ENCODE measurements at places on chromosomes 13 and 19.

- no peak for DNase-seq
These were observed 1.5 kb downstream of the N4BP2L1 start for GRCh38 chr13:32426191-32426989.

GRCh38 chr13:66482836-66483235, 747.3 kb downstream of the PCDH9 start:
- no peak for DNase-seq

DNA sequence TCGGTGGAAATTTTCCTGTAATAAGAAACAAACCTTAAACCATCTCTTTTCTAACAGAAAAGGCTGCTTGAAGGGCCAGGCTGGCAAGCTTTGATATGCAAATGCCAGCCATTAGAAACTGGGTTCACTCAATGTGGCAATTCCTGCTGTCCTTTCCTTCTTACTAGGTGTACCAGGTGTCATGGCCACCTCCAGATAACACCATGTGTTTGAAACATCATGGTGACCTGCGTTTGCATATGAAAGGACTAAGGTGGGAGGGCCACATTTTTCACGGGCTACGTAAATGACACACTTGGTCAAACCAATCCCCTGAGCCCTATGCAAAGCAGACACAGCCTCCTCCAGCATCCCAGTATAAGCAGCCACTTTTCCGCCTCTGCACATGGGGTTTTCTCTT, 789.1 kb upstream of the SLITRK5 start:
- DNase-seq = no peak

- no peak for DNase-seq
These were observed 2.8 kb upstream of the ZNF600 start for GRCh38 chr19:52789440-52789839.

DNA sequence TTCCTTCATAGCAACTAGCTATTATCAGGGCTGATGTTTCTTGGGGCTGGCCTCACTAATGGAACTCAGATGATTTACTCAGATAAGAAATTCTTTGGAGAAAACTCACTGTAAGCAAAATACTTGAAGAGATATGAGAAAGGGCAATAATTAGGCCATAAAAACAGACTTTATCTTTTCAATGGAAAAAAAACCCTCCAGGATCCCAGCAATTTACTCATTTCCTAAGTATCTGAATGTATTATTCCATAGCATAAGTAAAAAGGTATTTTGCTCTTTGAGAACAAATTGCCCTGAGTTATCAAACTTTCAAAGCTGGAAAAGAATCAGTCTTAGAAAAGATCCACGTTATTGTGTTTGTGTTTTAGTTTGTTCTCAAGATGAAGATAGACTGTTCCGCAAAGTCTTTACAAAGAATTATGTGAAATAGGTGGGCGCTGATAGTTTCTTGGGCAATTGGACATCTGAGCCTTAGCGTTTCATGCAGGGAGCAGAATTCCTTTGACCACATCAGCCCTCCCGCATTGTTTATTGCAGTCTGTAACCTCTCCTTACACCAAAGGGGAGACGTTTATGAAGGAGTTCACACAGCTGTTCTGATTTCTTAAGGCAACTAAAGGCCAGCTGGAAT, 29.1 kb upstream of the CSNK1A1L start:
- DNase-seq = no peak

- no peak for DNase-seq
These were observed 99.5 kb downstream of the SIPA1L3 start for GRCh38 chr19:38006361-38007045.

- DNase-seq = no peak
These were observed at the start of gene CNN2 for GRCh38 chr19:1025960-1026782. Gene CNN2 (plus strand): TSS chr19:1026608. CDS start chr19:1026662, 54 bp downstream.

DNA sequence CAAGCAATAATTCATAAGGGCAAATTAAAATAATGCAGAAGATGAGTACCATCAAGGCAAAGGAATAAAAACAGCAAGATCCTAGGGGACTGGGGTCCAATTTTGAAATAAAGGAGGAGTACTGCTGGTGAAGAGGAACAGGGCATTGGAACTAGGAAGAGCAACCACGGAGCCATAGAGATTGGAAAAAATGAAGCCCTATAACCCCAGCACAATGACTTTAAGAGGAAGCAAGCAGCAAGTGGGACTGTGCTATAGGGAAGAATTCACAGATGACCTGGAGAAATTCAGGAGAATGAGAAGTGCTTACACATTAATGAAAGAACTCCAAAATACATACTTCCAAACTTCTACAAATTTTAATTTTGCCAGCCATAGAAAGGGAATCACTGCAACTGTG, 44.9 kb upstream of the ITM2B start:
- no peak for DNase-seq

DNA sequence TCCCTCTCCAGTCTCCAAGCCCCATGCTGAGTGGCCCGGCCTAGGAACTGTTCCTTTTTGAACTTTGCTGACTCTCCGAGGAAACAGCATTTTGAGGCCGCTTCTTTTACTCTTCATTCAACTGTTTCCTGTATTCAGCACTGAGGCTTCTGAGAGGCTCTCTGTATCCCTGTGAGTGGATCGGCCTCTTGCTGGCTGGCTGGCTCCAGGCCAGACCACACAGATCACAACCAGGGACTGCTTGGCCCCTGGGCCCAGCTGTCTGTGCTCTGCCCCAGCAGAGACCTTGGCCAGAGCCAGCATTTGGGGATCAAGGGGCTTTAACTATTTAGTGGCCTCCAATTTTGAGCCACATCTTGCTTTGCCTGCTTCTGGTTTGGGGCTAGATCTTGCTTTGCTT, 75.6 kb upstream of the KL start:
- no peak for DNase-seq

GRCh38 chr19:3137119-3137518, 1.3 kb downstream of the GNA15 start:
- no peak for DNase-seq

DNA sequence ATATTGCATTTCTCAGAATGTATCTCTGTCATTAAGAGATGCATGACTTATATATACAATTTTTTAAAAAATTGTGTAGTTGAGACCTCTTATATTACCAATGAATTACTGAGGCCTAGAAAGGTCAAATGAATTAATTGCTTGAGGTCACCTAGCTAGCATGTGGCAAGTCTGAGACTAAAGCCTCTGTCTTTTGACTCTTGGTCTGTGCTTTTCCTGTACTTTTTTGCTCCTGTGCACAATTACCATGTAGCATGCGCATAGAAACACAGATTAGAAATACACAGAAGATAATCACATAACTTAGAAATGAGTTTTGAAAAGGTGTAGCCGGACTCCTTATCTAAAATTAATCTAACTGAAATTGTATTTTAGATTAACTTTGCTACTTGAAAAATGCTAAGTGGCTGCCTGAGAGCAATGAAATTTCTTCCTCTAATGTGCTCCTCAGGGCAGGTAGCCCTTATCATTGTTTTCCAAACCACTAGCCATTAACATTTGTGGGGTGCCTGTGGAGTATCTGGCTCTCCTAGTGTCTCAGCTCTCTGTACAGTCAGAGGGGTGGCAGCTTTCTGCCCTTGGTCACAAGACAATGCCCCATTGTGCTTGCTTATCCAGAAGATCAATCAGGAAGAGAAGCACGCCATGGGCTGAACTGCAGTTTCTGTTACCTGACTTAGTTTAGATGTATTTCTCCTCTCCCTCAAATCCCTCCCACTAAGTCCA, 119.6 kb downstream of the RFC3 start:
- no peak for DNase-seq

- no peak for DNase-seq
These were observed 17.4 kb upstream of the AP1M2 start for GRCh38 chr19:10604460-10604980.

DNA sequence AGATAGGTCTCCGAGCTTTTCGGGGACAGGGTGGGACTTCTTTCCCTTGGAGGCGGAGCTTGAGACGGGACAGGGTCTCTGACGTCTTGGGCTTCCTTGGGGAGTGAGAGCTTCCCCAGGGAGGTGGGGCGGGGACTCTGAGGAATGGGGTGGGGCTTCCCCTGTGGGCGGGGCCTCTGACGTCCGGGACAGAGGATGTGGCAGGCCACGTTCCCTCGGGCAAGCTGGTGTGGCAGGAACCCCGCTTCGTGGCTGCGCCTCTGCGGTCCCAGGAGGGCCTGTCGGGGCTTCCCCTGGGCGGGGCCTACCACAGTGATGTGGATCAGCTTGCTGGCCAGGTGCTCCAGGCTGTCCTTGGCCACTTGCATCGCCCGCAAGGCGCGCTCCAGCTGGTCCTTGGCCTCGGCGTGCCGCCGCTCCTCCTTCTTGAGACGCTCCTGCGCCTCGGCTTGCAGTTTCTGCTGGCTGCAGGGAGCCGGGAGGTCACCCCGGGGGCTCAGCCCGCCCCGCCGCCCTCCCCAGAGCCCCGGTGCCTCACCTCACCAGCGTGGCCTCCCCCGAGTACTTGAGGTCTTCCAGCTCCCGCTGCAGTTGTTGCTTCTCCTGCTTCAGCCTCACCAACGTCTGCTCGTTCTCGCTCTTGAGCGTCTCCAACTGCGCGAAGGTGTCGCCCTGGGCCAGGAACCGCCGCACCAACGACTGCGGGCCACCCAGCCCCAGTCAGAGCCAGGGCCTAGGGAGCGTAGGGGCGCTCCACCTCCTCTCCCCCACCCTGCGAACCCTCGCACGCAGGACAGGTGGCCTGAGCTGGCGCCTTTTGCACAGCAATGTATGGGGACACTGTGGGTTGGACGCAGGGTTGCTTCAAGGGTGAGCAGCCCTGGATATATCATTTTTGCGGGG, 3.3 kb upstream of the RGL3 start:
- DNase-seq = peak; percentile 47

DNA sequence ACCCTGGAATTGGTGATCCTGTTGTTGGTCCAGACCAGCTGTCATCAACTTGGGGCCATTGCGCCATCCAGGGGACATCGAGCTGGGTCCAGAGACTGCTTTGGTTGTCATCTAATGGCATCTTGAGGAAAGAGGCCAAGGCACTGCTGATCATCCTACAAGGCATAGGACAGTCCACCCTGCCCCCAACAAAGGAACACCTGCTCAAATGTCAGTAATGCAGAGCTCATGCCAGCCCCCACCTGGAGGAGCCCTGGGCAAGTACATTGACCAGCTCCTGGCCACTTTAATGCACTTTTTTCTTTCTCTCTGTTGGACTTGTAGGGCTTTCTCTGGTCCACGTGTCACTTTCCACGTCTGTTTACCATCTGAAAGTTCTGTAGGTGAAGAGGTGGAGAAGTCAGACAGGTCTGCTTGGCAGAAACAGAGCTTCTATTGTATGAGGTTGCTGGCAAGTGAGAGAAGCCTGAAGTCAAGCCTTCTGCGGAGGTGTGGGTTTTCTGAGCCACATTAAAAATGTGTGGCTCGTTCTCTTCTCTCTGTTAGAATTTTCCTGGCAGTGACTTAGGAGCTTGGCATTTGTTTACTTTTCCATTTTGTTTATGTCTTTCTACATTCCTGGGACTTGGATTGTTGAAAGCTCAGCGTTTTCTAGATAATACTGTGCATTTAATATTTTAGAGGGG, 124.0 kb upstream of the RNF113B start:
- DNase-seq = no peak

DNA sequence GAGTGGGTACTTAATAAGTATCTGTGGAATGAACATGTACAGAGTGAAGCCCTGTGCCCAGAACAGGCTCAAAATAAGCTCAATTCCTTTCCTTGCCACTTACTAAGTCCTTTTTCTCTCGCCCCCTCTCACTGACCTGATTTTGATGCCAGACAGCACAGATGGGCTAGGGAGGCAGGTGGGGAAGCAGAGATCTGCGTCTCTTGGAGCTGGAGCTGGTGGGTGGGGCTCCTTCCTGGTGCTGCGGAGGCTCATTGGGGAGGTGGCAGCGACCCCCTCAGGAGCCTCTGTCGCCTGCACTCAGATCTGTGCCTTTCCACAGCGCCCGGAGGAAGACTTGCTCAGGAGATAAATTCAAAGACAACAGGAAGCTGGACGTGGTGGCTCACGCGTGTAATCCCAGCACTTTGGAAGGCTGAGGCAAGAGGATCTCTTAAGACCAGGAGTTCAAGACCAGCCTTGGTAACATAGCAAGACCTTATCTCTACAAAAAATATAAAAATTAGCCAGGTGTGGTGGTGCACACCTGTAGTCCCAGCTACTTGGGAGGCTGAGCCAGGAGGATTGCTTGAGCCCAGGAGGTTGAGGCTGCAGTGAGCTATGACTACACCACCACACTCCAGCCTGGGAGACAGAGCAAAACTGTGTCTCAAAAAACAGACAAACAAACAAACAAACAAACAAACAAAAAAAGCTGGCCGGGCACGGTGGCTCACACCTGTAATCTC, 14.6 kb downstream of the AKT2 start:
- no peak for DNase-seq

GRCh38 chr19:42295831-42296525, 6.0 kb upstream of the PRR19 start:
- peak; percentile 95 for DNase-seq
